ENCODE measurements at places on chromosomes 13 and 19.

DNA sequence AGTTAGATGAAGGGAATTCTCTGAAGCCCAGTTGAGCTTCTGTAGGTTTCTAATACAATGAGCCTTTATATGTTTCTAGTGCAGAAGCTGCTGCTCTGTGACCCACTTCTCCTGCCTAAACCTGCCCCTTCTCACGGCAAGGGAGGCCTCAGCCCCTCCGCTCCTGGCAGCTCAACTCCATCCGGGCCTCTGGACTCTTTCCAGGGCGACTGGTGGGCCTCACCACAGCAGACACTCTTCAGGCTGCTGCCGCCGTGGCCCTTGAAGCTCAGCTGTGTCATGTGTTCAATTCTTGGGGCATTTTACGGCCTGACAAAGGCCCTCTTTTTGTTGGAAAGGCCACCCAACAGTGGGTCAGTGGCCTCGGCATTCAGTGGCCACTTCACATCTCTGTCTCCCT is 10.0 kb upstream of the C19orf33 start:
- DNase-seq = no peak

GRCh38 chr13:95005300-95005699 is 293.0 kb upstream of the SOX21 start:
- no peak for DNase-seq

- DNase-seq = no peak
These were observed 1464.5 kb upstream of the SLC10A2 start for GRCh38 chr13:104530741-104531140.

- no peak for DNase-seq
These were observed 44.5 kb downstream of the ACTN4 start for GRCh38 chr19:38691938-38692457.

- no peak for DNase-seq
These were observed 21.6 kb upstream of the FNDC3A start for GRCh38 chr13:48954081-48954480.

- no peak for DNase-seq
These were observed 628.0 kb upstream of the MIR17HG start for GRCh38 chr13:90719461-90719860.

GRCh38 chr19:41565379-41565720 is 10.6 kb upstream of the CEACAM21 start:
- no peak for DNase-seq

GRCh38 chr13:92172191-92172590 is 773.8 kb downstream of the GPC5 start:
- DNase-seq = no peak

GRCh38 chr13:112453874-112454647 is 77.9 kb downstream of the SPACA7 start:
- DNase-seq = no peak

DNA sequence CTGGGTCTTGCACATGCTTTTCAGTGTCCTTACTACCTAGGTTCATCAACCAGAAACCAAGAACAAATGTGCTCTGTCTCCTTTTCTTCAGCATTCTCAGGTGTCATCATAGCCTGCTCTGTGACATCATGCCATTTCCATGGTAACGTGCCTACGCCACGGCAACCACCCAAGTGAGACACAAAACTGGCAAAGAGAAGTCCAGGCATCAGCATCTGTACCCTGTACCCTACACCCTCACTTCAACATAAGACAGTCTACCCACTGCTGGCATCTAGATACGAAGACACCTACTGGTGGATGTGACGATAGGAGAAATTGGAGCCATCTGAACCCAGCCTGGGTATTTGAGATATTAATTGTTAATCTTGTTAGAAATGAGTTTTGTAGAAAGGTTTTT is 13.3 kb downstream of the ZC3H4 start:
- DNase-seq = no peak

DNA sequence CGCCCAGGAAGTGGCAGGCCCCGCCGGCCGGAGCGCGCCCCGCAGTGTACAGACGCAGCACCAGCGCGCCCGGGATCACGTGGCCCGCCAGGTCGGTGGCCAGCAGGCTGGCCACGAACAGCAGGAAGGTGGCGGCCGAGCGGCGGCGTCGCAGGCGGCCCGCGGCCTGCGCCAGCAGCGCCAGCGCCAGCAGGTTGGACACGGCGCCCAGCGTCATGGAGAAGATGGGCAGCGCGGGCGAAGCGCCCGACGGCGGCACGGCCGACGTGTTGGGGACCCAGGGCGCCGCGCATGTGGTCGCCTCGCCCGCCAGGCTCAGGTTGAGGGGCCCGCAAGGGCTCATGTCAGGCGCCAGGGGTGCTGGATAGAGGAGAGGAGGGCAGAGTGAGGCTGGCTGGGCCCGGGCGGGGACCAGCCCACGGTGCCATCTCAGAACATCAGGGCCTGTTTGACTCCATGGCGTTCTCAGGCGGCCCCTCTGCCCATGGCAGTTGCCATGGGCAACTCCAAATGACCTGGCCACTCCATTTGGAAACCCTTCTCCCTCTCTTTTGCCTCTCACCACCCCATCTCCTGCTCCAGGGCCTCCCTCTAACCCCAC is 1.1 kb downstream of the PTGER1 start:
- DNase-seq = no peak

DNA sequence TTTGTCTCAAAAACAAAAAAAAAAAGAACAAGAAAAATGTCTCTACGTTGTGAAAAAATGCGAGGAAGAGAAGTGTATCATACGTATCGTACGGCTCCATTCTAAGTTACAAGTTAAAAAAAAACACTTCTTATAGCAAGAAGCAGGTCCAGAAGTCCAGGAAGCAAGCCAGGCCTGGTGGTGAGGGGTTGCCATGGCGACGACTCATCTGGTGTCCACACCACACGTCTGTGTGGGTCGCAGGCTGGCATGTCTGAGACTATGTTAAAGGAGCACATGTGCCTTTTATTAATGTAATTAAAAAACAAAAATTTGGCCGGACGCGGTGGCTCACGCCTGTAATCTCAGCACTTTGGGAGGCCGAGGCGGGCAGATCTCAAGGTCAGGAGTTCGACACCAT is 5.9 kb downstream of the MED16 start:
- no peak for DNase-seq

DNA sequence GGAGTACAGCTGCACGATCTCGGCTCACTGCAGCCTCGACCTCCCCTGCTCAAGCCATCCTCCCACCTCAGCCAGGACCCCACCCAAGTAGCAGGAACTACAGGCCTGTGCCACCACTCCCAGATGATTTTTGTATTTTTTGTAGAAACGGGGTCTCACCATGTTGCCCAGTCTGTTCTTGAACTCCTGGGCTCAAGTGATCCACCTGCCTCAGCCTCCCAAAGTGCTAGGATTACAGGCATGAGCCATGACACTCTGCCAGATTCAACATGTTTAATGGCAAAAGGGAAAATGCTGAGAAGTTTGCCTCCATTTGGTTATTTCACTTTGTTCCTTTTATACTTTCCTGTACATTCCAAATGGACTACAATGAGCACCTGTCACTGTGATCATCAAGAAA is 65.8 kb downstream of the ZIC5 start:
- DNase-seq = no peak

GRCh38 chr19:4302243-4302640 is at the start of gene TMIGD2:
TSS of gene TMIGD2 (minus strand) at chr19:4302389. CDS start at chr19:4302385, 4 bp downstream.
- no peak for DNase-seq

DNA sequence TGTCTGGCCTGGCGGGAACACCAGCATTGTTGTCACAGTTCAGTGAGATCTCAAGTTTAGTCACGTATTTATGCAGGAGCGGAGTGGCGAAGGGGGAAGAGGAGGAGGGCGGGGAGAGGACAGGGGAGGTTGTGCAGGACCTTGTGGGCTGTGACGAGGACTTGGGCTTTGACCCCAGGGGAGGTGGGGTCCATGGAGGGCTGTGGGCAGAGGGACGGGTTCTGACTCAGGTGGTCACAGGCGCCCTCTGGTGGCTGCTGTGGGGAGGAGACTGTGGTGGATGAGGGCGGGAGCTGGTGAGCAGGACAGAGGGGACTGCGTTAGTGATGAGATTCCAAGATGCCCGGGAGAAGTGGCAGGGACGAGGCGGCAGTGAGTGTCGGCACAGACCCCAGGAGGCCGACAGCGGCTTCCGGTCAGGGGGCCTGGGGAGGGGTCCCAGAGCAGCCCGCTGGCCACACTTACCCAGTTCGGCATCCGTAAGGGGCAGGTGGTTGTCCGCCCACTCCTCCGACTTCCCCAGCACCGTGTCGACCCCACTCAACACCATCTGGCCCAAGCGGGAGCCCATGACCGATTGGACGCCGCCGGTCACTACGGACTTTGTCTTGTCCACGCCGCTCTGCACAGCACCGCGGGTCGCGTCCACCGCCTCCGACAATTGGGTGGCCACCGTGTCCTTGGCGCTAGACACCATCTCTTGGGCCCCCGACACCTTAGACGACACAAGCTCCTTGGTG is 15.7 kb downstream of the PLIN3 start:
- DNase-seq = peak; percentile 84

DNA sequence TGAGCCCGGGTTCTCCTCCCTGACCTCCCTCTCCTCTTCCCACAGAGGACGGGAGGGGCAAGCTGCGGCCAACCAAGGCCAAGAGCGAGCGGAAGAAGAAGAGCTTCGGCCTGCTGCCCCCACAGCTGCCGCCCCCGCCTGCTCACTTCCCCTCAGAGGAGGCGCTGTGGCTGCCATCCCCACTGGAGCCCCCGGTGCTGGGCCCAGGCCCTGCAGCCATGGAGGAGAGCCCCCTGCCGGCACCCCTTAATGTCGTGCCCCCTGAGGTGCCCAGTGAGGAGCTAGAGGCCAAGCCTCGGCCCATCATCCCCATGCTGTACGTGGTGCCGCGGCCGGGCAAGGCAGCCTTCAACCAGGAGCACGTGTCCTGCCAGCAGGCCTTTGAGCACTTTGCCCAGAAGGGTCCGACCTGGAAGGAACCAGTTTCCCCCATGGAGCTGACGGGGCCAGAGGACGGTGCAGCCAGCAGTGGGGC is 162.2 kb downstream of the KDM4B start:
- DNase-seq = peak; percentile 81

DNA sequence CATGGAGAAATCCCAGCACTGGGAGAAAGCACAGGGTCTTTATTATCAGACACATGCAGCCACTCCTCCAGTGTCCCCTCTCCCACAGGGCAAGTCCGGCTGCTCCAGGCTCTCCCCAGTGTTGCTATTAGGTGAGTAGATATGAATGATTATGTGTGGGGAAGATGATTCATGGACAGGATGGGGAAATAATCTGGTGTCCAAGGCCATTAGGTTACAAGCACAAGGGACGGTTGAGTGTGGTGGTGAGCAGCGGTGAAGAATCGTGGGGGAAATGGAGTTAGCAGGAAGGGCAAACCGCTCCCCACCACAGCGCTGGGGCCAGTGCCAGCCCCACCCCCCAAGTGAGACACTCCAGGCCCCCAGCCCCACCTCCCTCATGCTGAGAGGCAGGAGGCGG is 19.0 kb downstream of the CD177 start:
- DNase-seq = no peak

DNA sequence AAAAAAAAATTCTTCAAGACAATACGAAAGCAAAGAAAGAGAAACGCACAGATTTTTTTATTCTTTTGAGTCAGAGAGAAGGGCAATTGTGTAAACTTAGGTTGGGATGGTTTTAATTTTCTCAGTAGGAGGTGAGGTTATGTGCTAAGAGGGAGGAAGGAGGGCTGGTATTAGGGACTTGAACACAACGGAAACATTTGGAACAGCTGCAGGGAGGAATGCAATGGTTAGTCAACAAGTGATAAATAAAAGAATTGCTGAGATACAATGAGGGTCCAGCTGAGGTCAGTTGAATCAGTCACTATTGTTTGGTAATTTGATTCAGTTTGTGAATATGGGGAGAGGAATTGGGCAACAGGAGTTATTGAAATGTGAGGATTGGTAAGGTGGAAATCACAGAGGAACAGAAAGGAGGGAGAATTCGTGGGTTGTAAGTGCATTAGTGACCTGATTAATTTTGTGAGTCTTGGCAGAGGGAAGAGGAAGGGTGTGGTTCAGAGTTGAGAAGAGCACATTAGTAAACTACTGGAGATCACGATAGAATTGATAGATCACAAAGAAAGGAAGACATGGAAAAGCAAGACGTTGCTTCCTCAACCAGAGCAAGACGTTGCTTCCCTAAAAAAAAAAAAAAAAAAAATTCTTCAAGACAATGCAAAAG is 499.5 kb upstream of the SPRY2 start:
- DNase-seq = no peak

DNA sequence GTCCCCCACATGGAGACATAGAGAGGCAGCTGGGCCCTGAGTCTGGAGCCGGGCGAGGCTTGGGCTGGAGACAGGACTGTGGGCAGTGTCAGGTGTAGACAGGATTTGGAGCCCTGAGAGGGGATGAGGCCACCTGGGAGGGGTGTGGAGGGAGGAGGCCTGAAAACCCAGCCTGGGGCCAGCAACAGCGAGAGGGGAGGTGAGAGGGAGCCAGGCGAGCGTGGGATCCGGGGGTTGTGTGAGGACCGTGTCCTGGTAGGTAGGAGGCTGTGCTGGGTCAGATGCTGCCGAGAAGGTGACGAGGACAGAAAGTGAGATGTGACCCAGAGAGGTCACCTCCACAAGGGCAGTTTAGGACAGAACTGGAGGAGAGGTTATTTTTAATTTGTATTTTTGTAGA is 7.4 kb downstream of the MPND start:
- DNase-seq = no peak

DNA sequence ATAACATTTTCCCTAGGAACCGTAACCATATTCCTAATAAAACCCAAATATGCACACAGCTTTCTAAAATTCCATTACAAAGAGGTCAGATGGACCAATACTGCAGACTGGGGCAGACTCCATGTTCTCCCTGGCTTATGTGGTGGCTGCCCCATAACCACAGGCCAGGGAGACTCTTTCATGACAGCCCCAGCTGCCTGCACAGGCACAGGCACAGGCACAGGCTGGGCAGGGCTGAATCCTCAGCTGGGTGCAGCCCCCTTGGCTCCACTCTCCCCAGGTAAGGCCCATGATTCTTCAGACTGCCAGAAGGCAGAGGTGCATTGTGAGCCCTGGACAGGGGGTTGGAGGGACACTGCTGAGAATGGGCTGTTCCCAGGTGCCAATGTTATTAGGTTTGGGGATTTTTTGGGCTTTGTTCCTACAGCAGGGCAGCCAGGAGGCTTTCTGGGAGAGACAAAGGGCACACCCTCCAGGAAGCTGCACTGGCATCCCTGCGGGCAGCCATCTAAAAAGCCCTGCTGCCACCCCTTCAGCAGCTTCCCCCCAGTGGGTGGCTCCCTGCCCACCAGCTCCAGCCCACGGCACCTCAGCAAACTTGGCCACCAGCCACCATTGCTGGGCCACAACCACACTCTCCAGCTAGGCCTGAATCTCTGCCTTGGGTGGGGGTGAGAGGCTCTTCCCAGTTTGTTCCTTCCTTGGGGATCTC is 20.0 kb downstream of the DOCK9 start:
- no peak for DNase-seq

GRCh38 chr13:77095288-77095687 is 68.3 kb upstream of the FBXL3 start:
- no peak for DNase-seq

- no peak for DNase-seq
These were observed 121.0 kb downstream of the AKAP11 start for GRCh38 chr13:42392716-42393572.
